ENCODE measurements at places on chromosomes 2 and 18.

DNA sequence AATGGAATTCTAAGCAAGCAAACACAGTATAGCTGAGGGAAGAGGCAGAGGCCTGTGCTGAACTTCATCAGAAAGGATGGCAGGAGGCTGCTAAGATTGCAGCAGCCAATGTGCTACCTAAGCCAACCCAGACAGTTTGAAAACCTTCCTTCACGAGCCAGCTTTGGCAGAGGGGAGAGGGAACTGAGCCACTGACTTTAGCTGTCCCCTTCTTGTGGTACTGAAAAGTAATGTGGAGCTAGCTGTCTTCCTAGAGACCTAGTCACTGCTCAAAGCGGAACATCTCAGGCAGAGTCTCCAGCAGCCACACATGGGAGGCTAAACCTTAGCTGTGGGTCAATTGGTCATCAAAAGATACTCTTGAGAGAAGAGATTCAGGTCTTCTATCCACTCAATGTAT is 419.0 kb downstream of the FBXO15 start:
- DNase-seq: no peak

GRCh38 chr2:143426296-143426695 is 297.1 kb downstream of the ARHGAP15 start:
- DNase-seq: no peak

GRCh38 chr2:197247083-197247482 is 63.5 kb downstream of the ANKRD44 start:
- DNase-seq: no peak

DNA sequence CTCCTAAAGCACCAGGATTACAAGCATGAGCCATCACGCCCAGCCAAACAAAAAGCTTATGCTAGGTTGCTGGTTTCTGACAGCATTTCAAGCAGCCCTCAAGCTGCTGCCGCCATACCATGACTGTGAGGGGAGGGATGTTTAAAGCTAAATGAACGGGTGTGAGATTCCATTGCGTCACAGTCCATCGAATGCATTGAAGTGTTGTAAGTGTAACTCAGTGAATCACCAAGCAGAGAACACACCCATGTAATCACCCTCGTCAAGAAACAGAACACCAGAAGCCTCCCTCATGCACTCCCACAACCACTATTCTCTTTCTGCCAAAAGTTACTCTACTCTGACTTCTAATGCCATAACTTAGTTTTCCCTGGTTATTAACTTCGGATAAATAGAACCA is 32.8 kb upstream of the MC5R start:
- no peak for DNase-seq

DNA sequence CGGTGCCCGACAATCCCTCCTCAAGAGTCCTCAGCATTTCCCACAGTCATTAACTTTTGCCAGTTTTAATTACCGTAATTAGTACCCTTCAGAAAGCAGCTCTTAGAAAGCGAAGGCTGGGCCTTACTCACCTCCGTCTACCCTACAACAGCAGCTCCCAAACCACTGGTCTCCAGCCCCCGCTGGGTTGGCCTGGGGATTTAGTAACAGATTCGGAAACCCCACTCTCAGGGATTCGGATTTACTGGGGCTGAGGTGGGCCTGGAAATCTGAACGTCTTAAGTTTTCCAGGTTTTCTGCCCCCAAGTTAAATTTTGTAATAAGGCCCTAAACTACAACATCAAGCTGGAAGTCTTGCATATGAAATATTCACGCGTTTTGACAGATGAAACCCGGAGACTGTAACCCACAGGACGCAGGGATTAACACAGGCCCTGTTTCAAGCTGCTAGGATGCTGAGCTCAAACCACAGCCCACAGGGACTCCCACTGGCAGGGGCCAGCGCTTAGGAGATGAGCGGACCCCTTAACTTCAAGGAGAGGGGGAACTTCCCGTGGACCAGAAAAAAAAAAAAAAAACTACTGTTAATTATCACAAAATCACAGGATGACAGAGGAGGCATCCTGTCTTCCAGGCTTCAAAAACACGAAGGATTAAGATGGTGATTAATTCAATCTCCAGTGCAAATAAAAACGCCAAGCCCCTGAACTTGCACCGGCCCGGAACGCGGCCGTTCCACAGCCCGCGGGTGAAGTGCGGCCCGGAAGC is 985 bp downstream of the ILKAP start:
- DNase-seq: no peak

GRCh38 chr2:407630-408029 is 119.7 kb upstream of the ALKAL2 start:
- no peak for DNase-seq

- no peak for DNase-seq
Observed at GRCh38 chr2:141878016-141878415, 252.8 kb downstream of the LRP1B start.

DNA sequence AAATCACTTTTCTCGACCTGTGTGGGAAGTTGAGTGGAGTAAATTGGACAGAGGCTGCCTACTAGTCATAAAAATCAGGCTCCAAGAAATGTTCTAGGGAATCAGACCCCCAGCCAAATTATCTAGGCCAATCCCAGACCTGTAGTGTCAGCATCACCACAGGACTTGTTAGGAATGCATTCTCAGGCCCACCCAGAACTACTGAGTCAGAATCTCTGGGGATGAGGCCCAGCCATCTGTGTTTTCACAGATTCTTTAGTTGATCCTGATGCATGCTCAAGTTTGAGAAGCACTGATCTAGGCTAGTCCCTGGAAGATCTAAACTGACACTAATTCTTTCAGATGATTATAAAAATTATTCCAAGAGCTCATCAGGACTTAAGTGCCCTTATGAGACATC is 434.0 kb upstream of the MEIS1 start:
- no peak for DNase-seq

GRCh38 chr2:195343540-195343939 is 313.5 kb upstream of the SLC39A10 start:
- DNase-seq: no peak

GRCh38 chr2:137357634-137358033 is 592.3 kb downstream of the THSD7B start:
- no peak for DNase-seq

- DNase-seq: no peak
Observed at GRCh38 chr18:62610351-62610700, 87.5 kb downstream of the ZCCHC2 start.

GRCh38 chr18:32287249-32287648 is 97.4 kb downstream of the MEP1B start:
- DNase-seq: no peak

Data from CD8-positive, alpha-beta T cell (primary cell).